Renal cortical epithelial cell (primary cell): ENCODE measurements at places on chromosomes 5 and 9.

GRCh38 chr5:113871972-113872371 is 358.5 kb downstream of the YTHDC2 start:
- DNase-seq = no peak

- DNase-seq = no peak
Observed at GRCh38 chr5:133840168-133840567, 128.3 kb downstream of the C5orf15 start.

DNA sequence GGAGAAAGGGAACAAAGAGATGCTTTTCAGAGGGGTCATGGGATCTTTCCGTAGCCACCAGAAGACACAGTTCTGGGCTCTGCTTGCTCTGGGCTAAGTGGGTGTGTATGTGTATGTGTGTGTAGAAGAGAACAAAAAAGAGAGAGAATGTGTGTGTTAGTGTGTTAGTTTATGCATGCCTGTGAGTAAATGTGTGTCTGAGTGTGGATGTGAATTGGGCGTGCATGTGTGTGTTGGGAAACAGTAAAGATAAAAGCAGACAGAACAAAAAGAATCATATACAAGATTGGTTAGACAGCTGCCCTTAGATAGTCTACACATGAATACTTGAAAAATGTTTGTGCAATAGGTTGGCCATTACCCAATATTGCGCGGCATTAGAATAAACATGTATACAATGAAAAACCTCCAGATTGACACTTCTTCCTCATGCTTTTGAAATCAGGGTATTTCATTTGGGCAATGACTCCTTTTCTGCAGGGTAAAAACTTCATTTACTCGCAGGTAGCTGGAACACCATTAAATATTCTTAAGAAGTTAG is 36.5 kb upstream of the HSPA9 start:
- DNase-seq = no peak

GRCh38 chr5:111676926-111677415 is 80.0 kb downstream of the NREP start:
- no peak for DNase-seq

- DNase-seq = peak; percentile 36
Observed at GRCh38 chr9:113886933-113887332, 10.8 kb downstream of the ZNF618 start.

DNA sequence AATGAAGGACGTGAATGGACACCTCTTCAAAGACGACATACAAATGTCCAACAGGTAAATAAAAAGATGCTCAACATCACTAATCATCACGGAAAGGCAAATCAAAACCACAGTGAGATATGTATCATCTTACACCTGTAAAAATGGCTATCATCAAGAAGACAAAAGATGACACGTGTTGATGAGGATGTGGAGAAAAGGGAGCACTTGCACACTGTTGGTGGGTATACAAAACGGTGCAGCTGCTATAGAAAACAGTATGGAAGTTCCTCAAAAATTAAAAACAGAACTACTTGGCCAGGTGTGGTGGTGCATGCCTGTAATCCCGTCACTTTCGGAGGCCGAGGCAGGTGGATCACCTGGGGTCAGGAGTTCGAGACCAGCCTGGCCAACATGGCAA is 47.9 kb downstream of the STK10 start:
- DNase-seq = no peak

DNA sequence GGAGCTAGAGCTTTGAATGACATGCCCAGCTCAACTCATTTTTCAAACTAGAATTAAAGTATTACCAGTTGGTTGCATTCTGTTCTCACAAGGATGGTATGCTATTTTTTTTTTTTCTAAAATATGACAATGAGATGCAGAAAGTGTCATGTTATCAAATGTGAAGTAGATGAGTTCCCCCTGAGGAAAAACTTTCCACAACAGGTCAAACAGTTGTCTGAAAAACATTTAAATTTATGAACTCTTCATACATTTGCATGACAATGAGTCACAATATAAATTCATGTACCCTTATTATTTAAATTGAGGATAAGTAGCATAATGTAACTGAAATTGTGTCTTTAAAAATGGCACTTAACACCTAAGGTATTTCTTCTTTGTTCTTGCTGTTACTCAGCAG is 1720.5 kb upstream of the NUDT12 start:
- no peak for DNase-seq

DNA sequence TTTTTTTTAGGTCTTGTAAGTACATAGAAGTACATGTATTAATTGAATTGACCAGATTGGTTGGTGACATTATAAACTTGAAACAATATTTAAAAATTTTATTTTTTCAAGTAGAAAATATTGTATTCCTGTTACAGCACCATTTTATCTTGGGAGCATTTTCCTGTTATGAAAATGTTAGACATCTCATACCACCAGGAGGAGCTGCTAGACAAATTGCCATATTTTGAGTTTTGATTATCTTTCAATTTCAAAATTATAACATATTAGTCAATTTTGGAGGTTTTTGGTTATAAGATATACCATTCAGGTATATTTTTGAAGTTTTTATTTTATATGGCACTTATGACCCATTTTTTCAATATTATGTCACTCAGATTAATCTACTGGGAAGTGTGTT is 84.4 kb downstream of the CNTLN start:
- DNase-seq = no peak

GRCh38 chr5:155794795-155795194 is 532.2 kb upstream of the SGCD start:
- peak; percentile 1 for DNase-seq

DNA sequence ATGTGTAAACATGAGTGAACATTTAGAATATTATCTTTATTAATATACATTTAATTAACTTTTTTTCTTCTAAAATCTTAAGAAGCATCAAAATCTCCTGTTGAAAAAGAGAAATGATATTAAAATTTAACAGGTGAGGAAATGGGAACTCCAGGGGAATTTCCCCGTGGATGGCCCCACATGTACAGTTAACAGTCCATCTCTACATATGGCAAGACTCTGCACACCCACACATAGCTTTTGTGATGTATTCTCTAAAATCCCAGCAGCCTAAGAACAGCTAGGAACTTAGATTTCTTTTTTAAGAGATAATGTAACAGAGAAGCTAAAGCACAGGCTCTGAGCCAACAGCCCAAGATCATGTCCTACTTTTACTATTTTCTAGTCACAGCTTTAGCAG is 556.3 kb upstream of the RGMB start:
- DNase-seq = no peak

DNA sequence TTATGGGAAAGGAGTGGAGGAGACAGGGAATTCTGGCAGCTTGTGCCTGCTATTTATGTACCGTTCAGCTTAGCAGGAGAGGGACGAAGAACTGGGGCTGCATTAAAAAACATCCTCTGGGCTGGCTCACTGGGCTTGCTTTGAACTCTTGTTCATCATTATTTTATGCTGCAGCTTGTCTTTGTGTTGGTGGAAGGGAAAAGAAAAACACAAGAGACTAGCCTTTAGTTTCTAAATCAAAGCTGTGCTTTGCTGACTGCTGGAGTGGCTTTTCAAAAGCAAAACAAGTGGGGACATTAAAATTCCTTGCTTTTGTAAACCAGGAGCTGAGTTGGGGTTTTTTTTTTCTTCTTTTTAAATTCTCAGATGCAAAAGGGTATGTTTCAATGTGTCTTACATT is 5.9 kb upstream of the RGMB start:
- no peak for DNase-seq

DNA sequence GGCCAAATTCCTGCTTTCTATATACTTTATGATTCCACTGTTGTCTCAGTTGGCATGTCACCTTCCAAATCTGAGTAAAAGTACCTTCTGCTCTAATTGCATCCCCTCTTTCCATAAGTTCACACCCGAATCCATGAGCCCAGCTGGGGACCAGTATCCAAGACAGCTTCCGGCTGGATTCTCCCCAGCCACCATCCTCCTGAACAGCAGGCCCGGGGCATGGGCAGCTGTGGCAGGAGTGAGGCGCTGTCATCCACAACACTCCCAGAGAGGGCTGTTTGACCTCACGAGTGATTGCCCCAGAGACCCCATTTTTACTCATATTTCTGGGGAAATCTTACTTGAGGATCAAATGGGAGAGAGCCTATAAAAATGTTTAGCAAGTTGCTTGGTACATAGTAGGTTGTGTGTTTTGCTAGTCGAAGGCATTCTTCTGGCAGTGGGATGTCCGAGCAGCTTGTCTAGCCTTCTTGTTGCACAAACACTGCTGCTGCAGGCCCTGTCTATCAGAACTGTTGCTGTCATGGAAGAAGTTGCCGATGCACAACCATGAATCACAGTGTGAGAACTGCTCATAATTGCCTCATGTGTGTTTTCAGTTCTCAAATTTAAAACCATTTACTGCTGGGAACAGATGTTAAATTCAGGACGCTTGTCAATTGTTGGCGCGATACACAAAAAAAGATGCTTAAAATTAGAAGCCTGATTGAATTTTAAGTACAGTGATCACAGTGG is 93.8 kb downstream of the HSPA4 start:
- no peak for DNase-seq

- DNase-seq = no peak
Observed at GRCh38 chr5:25481463-25481862, 836.7 kb upstream of the CDH10 start.

DNA sequence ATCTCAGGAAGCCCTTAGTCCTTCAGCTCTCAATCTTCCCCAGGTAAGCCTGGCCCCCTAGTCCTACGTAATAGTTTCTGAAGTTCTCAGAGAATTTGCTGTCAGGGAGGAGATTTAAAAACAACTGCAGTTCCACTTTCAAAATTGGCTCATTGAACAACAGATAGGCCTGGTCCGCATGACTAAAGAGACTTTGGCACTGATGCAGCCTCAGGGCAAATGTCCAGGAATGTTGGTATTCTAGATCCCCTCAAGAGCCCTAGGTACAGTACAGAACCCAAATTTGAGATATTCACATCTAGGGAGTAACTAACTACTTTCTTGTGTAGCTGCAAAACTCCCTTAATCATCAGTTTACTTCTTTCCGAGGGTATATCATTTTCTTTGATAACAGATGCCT is 162.8 kb downstream of the GABRG2 start:
- DNase-seq = no peak

- no peak for DNase-seq
Observed at GRCh38 chr9:130447193-130447816, 2.5 kb downstream of the ASS1 start.

- peak; percentile 7 for DNase-seq
Observed at GRCh38 chr9:22528485-22528884, 81.9 kb downstream of the DMRTA1 start.

GRCh38 chr5:5165541-5166002 is 25.4 kb downstream of the ADAMTS16 start:
- peak; percentile 69 for DNase-seq
